ENCODE measurements at places on chromosomes 1 and 21. TPM values are rescaled to one million over a fixed set of nuclear protein-coding genes. Genes with fewer than 3 reads are reported as not detected.

The C1orf53 gene
- polyA plus RNA-seq: not detected

The LDLRAP1 gene
- polyA plus RNA-seq: 21.0 TPM

DNA sequence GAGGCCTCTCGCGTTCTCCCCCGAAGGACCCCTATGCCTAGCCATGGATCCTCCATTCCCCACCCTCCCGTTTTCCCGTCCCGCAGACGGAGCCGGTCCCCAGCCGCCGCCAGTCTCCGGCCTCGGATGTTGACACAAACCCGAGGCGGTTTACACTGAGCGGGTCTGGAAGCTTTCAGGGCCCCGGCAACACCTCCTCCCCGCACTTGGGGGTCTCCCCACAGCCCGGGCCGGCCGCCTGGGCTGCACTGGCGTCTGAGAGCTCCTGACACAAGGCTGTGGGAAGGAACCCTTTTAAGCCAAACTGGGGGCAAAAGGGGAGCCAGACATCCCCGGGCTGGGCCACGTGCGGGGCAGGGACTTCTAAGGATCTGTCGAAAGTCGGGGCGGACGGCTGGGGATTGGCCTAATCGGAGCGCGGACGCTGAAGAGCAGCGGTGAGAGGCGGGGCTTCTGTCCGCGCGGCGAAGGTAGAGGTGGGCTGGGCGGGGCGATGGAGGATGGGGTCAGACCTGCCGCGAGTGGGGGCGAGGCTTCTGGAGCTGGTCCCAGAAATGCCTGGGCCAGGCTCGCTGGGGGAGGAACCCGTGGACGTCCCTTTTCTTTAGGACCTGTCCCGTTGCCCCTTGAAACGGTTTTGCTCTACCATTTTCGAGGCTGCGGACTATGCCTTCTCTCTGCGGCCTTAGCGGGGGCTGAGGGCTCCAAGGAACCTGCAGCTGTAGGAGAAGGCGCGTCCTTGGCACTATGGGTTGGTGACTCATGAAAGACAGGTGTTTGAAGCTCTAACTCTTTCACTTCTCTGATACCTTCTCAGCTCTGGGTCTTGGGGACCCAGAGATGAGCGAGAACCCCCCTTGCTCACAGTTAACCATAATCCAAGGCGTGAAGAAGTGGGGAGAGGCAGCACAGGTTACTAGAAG lies 1.2 kb upstream of the HPCAL4 start:
- DNase-seq: no peak

DNA sequence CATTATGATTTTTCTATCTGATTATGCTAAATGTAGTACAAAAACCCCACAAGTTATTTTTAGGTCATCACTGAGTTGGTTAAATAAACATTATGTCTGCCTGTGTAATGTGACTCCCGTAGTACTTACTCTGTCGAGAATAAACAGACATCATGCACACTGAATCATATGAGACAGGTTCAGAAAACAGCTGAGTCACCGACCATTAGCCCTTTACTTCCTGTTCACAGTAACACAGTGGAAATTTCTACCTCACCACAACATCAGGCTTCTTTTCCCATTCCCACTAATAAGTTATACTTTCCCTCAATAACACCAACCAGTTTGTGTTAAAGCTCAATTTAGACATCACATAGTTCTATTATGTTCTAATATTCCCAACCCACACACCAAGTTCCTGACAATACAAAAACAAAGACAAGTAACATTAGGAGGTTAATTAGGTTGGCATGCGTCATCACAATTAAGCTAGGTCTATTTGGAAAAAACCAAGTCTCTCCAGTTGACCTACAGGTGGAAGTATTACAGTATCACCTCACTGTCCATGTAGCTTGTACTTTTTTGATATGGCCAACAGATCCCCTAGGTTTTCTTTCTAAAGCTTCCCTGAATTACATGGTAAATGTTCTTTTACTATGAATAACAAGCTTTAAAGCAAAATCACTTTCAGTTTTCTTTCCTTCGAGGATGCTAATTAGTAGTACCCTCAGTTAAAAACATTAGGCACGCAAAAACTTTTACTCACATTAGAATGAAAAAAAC lies 154.2 kb downstream of the EIF4G3 start:
- DNase-seq: peak; percentile 6

GRCh38 chr1:19622204-19622603 lies 21.9 kb upstream of the NBL1 start:
- DNase-seq: no peak

- DNase-seq: no peak
These were observed 2.7 kb downstream of the INTS3 start for GRCh38 chr1:153730468-153730988.

DNA sequence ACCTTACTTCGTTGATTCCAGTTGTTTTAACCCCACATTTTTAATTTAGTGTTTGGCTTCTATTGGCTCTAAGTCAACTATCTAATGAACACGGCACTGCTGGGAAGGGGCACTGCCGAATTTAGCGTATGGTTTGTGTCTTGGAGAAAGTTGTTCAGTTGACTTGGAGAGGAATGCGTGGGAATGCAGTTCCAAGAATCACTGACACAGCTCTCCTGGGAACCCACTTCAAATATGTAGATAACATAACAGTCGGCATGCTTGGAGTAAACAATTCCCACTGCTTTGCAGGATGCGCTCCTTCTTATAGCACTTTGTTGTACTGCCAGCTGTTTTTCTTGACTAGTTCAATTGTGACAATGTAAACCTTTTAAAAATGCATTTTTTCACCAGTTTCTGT lies 104.3 kb downstream of the RYR2 start:
- DNase-seq: no peak

GRCh38 chr1:106831511-106831910 lies 225.0 kb upstream of the PRMT6 start:
- DNase-seq: no peak

The WRAP73 gene
- 26.5 TPM for polyA plus RNA-seq

The GPA33 gene
- 9.3 TPM for polyA plus RNA-seq

GRCh38 chr1:40877698-40878097 lies 15.5 kb upstream of the CITED4 start:
- DNase-seq: no peak

DNA sequence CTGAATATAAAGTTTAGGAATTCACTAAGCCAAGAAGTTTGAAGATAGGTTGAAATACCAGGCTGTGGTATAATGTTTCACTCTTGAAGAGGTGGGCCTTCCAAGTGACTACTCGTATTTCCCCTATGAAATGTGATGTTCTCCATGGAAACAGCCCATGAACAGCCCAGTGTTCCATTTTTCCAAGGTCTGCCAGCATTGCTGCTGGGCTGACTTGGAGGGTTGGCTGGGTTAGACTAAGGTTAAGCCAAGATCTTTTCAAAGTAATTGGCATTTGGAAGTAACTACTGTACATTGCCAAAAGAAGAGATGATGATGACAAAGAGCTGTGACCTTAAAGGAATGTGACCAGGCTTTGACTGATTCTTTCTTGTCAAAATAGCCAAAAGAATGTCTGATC lies 73.8 kb downstream of the RPE65 start:
- DNase-seq: no peak

- DNase-seq: no peak
These were observed 204.9 kb downstream of the KCNJ6 start for GRCh38 chr21:37711286-37711829.

- no peak for DNase-seq
These were observed 36.8 kb downstream of the CASZ1 start for GRCh38 chr1:10759413-10760200.

GRCh38 chr1:34165422-34165921 lies 442 bp upstream of the CSMD2 start:
- no peak for DNase-seq

DNA sequence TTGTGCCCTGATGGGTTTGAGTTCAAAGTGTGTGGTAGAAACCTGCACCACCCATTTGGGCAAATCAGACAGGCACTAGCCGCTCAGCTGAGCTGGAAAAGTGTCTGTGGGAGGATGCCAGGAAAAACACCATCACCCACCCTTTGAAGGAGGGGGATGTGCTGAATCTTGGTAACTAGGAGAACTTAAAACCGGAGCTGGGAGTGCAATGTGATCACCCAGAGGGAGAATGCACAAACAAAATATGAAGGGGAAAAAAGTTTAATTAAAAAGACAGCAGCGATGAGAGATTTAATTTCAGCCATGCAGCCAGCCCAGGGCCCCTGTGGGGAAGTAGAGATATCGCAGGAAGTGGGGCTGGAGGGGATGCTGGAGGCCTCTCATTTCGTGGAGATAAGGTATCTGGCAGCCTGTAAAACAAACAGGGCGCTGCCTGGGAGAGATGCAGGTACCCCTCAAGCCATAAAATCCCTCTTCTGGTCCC lies 86.8 kb upstream of the BCAR3 start:
- no peak for DNase-seq

GRCh38 chr1:203124546-203125317 lies 2.8 kb upstream of the ADORA1 start:
- no peak for DNase-seq

GRCh38 chr1:230140221-230141020 lies 73.4 kb downstream of the GALNT2 start:
- no peak for DNase-seq

- no peak for DNase-seq
These were observed 60.4 kb upstream of the WNT4 start for GRCh38 chr1:22203335-22203734.

- no peak for DNase-seq
These were observed 331.5 kb upstream of the AJAP1 start for GRCh38 chr1:4322881-4323280.

The AKR7A3 gene
- polyA plus RNA-seq: not detected

DNA sequence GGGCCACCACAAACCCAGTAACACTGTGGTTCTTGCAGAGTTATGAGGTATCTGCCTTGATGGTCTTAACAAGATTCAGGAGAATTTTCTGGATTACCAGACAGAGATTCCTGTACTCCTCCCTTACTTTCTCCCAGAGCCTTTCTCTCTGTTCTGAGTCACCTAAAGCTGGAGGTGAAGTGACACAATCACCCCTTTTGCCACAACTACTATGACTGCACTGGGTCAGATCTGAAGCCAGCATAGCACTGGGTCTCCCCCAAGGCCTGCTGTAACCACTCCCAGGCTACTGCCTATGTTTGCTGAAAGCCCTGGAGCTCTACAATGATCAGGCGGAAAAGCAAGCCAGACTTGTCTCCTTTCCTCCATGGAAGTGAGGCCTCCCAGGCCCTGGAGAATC lies 156.7 kb upstream of the NEGR1 start:
- DNase-seq: no peak

DNA sequence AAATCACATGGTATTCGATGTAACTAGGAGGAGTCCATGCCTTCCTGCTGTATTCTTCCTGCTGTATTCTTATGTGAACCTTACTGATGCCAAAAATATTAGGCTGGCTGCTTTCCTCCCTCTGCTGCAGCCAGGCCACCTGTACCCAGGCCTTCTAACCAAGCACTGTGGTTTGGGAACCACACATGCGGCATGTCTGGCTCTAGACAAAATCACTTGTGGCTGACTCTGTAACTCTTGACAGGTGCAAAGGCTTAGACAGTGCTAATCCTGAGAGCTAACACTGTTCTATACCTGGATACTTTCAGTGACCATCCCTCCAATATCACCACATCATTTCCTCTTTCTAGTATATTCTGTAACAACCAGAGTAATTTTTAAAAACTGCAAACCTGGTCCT lies 67.7 kb downstream of the PCP4 start:
- DNase-seq: no peak

GRCh38 chr1:32538887-32539583 lies at the start of gene ZBTB8A:
Gene ZBTB8A, plus strand, starts transcription at chr1:32539427. Its CDS starts 53,505 bp downstream, at chr1:32592932.
- no peak for DNase-seq

GRCh38 chr1:160837558-160838205 lies 25.0 kb downstream of the CD244 start:
- DNase-seq: peak; percentile 88

GRCh38 chr1:160022330-160023310 lies 9.2 kb downstream of the PIGM start:
- no peak for DNase-seq

DNA sequence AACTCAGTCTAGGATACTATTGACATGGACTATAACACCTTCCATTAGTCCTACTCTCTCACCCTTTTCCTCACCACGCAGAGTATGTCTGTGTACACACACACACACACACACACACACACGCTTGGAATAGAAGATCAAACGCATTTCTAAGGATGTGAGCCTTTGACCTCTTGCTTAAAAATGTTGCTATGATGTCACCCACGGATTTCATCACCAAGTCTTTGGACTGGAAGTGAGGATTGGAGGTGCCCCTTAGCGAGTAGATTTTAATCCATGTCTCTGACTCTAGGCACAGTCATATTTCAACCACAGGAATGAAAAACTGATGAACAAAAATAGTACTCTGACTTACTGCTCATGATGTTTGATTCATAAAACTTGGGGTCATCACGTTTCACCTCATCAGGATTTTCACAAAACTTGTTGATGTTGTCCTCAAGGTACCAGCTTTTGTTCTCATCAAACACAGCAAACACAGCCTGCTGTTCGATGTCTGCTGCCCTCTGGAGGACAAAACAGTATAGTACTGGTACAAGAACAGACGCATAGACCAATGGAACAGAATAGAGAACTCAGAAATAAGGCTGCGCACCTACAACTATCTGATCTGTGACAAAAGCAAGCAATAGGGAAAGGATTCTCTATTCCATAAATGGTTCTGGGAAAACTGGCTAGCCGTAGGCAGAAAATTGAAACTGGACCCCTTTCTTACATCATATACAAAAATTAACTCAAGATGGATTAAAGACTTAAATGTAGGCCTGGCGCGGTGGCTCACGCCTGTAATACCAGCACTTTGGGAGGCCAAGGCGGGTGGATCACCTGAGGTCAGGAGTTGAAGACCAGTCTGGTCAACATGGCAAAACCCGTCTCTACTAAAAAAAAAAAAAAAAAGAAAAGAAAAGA lies 39.9 kb downstream of the F5 start:
- DNase-seq: peak; percentile 61

The DNAH14 gene
- not detected for polyA plus RNA-seq

The PCBP3 gene
- polyA plus RNA-seq: 1.1 TPM

DNA sequence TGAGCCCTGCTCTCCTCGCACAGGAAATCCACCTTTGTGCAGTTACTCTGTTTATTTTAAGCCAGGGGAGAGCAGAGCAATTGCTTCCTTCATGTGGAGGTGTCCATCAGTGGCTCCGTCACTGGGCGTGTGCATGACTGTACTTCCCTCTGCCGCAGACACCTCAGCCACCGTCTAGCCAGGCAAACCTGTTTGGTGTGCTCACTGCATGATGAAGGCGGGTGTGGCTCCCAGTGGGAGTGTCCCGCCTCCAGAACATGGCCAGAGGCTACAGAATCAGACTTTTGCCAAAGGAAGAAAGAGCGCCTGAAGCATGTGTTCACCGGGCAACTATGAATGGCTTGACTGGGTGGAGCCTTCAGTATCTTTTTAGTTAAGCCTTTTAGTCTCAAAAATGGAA lies 26.1 kb upstream of the LAMC2 start:
- DNase-seq: no peak

The KRTAP11-1 gene
- not detected for polyA plus RNA-seq

DNA sequence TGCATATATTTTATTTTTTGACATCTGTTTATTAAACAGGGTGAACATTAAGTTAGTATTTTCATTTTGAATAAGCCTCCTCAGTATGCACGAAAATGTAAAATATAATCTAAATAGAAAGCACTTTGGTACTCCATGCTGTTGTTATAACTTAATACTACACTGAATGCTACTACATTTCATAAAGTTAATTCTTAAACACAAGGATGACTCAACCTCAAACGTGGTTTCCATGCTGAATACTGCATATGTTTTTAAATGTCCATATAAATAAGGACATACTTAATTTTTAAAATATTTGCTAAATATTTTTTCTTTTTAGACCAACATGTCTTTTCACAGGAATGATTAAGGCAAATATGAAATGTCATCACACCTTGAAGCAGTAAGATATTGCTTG lies 83.9 kb downstream of the USP24 start:
- DNase-seq: no peak

The GBP6 gene
- not detected for polyA plus RNA-seq

Measured in naive B cell (primary cell).